CD4-positive, CD25-positive, alpha-beta regulatory T cell (primary cell): ENCODE measurements at places on chromosomes 7 and 10. TPM values are rescaled to one million over a fixed set of nuclear protein-coding genes. Genes with fewer than 3 reads are reported as not detected.

DNA sequence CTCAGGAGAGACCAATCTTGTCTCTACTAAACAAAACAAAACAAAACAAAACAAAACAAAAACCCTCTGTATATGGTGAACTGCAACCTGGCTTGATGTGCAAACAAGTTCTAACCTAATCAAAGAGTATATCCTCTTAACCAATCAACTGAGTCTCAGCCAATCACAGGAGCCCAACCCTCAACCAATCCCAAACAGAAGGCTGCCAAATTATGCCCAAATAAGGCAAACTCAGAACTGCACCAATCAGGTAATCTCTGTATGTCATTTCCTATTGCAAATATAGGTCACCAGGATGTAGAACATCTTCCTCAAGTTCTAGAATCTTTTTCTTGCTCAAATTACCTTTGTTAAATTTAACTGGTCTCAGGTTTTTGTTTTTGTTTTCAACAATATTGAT is 5.2 kb downstream of the FAM133B start:
- DNase-seq: no peak

- no peak for DNase-seq
Measured at GRCh38 chr7:26910221-26910620, 45.8 kb upstream of the SKAP2 start.

DNA sequence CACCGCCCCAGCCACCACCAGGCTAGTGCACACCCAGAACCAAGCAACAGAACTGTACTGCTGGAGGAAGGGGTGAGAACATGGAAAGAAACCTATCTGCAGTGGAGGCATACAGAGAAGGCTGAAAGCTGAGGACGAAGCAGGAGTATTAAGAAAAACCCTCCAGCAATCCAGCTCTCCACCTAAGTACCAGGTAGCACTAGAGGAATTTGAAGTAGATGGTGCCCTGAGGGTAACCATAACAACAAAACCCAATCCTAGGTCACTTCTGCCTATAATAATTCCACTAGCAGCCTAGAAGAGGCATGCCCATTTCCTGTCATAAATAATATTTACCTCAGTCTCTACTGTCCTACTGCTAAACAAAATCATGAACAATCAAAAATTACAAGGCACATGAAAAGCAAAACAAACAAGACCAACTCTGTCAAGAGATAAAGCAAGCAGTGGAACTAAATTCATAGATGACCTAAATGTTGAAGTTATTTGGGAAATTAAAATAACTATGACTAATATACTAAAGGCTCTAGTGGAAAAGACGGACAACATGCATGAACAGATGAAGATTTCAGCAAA is 51.1 kb downstream of the HYCC1 start:
- DNase-seq: no peak

- no peak for DNase-seq
Measured at GRCh38 chr7:122724366-122724765, 21.6 kb upstream of the RNF148 start.

- no peak for DNase-seq
Measured at GRCh38 chr10:44004913-44005787, 356.5 kb upstream of the ZNF32 start.

GRCh38 chr7:125147047-125147446 is 217.4 kb upstream of the POT1 start:
- no peak for DNase-seq

- DNase-seq: no peak
Measured at GRCh38 chr7:137633133-137633532, 213.6 kb downstream of the DGKI start.

DNA sequence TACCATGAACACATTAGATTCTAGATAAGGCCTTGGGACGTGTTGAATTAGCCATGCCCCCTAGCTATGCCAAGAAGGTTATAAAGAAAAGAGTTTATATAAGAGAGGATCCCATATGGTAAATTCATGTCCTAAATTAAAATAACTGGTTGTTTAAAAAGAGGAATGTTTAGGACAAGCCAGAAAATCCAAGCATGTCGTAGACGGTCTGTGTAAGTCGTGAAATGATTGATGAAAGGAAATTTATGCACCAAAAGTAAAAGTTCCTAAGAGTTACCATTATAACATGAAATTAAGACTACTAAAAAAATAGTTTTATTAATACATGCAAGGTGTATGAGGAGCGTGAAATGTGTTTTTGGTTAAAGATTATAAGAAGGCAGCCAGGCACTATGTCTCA is 624.9 kb downstream of the ARL4A start:
- DNase-seq: no peak

GRCh38 chr10:85177767-85178166 is 849.4 kb downstream of the CCSER2 start:
- DNase-seq: no peak

- DNase-seq: no peak
Measured at GRCh38 chr7:98387544-98388226, 13.2 kb downstream of the BAIAP2L1 start.

DNA sequence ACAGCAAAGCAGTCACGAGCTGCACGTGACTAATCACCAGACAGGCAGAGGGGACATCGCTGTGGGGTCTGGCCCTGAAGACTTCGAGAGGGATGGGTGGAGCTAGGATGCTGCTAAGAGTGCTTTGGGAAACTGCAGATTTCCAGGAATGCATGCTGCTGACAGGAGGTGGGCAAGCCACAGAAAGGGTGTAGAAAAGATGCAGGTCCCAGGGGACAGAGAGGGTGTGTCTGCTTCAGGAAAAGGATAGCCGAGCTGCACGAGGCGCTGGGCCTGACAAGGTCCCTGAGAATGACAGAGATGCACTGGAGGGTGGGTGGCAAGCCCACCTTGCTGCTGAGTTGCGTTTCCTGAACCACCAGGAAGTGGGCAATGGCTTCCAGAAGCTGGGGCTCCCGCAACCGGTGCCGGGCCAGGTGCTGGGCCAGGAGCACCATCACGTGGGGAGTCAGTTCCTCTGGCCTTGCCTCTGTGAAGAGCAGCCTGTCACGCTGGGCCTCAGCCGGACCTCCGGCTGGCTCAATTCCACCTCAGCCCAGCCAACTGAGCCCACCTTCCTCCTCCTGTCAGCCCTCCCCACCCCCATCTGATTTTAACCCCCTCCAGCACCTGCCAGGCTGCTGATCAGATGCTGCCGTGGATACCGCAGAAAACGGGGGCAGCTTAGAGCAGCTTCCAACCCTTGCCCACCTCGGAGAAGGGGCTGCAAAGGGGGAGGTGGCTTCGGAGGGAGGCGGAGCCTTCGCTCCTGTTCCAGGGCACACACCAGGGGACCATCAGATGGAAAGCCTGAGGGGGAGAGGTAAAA is 2.2 kb downstream of the FASTK start:
- no peak for DNase-seq

DNA sequence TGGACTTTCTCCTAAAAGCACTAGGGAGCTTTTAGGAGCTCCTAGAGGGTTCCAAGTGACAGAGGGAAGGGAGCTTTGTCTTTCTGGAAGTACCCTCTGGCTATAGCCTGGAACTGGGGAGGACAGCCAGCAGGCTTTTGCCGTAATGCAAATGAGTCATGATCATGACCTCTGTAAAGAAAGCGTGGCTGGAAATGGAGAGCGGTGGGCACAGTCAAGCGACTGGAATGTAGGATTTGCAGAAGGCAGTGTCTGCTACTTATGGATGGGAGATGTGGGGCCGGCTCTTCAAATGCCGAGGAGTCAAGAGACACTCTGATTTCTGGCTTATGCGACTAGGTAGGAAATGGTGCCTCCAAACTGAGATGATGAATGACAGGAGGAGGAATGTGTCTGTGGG is 34.6 kb upstream of the PLPP4 start:
- no peak for DNase-seq

- no peak for DNase-seq
Measured at GRCh38 chr10:3530346-3530745, 254.7 kb downstream of the KLF6 start.

DNA sequence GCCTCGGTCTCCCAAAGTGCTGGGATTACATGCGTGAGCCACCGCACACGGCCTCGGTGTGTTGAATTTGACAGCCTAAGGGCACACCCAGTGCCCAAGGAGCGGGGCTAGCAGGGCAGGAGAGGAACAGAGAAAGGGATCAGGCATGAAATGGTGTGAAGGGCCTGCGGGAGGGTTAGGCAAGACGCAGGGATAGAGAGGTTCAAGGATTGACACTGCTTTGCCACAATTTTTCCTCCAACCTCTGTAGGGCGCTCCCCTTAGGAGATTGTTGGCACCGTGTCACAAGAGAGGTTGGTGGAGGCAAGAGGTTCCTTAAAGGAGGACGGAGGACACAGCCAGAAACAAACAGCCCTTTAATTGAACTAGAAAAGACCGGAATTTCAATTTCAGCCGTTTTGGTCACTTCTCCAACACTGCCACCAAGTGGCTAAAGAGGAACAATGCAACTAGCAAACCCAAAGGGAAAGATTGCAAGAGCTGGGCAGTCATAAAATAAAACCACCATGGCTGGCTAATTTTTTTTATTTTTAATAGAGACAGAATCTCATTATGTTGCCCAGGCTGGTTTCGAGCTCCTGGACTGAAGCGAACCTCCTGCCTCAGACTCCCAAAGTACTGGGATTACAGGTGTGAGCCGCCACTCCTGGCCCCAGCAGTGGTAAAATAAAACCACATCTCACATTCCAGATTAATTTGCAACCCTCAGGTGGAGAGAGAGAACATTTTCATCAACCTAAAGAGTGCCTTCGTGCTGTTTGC is 6.9 kb upstream of the CREB3L2 start:
- peak; percentile 65 for DNase-seq

DNA sequence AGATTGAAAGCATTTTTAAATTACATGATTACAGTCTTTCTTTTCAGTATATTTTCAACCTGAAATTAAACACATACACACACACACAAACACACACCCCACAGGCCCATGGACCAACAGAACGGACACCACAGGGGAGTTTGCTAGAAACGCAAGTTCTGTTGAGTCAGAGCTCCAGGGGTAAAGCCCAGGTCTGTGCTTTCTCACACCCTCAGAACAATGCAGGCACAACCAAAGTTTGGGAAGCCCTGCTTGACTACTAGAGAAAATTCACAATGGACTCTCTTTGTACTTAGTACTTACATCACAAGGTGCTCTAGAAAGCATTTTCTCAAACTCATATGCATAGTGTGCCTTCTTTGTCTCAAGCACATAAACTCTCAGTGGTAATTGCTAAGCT is 704.0 kb upstream of the IGFBP3 start:
- DNase-seq: no peak

DNA sequence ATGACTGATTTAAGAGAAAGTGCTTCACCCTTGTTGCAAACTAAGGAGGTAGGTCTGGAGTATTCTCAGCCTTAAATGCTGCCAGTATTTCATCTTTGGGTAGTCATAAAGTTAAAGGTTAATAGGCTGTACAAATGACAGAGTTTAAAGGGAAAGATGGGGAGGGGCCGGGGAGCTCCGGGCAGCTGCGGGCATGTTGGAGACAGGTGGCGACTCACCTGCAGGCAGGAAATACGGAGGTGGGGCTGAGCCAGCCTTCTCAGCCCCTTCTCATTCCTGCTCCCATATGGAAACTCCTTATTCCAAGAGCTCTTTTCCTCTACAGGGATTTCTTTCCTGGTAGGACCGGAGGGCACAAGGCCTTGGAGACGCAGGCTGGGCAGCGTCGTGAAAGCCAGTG is 31.8 kb upstream of the HMX3 start:
- no peak for DNase-seq

The ATOH7 gene
- polyA plus RNA-seq: not detected

The ZNF239 gene
- 2.6 TPM for polyA plus RNA-seq

The GIMAP6 gene
- polyA plus RNA-seq: 134 TPM

The EPHB6 gene
- polyA plus RNA-seq: 29.7 TPM

The SLC26A3 gene
- 0.26 TPM for polyA plus RNA-seq

The ARHGEF5 gene
- polyA plus RNA-seq: 1.6 TPM

The SLC13A1 gene
- not detected for polyA plus RNA-seq
